ENCODE measurements at places on chromosomes 2 and 18.

DNA sequence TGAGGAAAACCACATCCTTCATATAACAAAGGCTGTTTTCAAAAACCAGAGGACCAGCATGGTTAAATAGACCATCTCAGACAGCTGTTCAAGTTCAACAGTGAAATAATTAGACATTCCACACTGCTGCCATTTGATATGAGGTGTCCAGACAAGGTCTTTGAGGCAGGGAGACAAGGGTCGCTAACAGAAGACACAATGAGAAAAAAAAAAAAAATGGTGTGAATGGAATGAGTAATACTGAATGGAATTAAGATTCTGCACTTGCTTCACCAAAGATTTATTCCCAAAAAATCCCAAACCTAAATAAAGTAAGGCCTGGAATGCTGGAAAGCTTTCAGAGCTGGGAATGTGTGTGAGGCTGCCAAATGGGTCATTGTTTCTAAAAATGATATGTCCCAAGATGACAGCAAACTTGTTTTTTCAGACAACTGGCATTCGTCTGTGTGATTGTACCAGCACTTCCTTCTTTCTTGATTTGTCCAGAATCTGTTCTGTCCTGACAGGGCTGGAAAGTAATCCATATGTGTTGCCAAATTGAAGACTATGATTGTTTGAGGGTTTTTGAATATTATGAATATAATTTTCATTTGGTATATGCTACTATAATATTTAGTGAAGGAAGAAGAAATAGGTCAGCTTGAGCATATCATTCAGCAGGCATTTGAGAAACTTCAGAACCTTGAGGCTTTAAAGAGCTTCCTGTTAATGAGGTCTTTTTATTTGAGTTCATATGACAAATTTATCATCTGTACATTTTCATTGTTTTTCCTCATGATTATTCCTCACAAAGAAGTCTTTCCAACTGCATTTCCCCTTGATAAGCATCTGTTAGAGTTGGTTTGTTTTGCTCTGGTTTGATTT is 85.2 kb upstream of the ITGA4 start:
- DNase-seq: no peak

DNA sequence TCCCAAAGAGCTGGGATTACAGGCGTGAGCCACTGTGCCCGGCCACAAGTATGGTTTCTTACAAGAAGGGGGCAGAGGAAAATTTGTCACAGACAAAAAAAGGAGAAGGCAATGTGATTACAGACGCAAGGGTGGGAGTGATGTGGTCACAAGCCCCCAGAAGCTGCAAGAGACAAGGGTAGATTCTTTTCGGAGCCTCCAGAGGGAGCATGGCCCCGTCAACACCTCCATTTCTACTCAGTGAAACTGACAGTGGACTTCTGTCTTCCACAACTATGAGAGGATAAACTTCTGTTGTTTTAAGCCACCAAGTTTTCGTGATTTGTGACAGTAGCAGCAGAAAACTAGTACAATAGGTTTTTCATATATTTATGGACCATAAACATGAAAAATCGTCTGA is 2.1 kb upstream of the TCF7L1 start:
- DNase-seq: no peak

- DNase-seq: no peak
These were observed 403 bp downstream of the MAP2 start for GRCh38 chr2:209424199-209424701.

- DNase-seq: no peak
These were observed 26.9 kb downstream of the SDC1 start for GRCh38 chr2:20198001-20198400.

DNA sequence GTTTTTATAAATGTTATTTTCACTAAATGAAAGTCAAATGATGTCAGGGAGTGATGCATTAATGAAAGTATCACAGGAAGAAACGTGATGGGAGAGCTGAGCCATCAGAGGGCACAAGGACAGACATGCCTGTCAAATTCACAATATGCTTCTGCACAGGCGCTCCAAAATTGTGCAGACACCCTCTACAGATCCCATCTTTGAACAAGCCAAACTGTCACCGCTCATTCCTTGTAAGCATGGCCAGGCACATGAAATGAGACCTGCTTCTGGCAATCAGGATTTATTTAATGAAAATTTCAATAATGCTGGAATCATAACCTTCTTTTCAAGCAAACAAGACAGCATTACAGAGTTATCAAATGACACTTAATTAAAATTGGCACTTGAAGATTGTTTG is 20.4 kb upstream of the FSHR start:
- DNase-seq: no peak

DNA sequence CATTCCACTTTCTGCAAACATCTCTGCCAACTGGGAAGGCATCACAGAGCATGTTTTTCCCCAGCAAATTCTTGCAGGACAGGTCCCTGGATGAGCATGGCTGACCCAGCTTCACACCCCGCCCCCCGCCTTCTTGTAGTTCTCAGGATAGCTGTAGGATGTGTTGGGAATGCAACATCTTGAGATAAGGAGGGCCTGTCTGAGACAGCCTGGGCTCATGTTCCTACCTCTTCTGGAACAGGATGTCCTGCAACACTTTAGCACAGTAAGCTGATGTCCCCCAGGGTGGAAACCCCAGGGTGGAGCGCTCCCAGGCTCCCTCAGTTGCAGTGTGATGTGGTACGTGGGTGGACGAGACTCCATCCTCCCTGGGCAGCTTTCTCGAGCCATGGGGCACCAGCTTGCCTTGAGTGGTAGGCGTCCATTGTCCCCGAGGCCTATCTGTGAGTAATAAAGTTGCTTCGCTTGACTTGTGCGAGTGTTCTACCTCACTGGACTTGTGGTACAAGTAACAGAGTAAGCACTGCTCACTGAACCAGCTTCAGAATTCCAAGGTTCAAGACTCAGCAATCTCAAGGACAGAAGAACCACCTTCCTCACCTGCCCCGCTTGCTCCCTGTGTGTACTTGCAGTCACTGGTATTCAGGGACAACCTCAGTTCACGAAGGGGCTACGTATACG is 48.6 kb downstream of the EMX1 start:
- no peak for DNase-seq

- no peak for DNase-seq
These were observed 89.2 kb upstream of the ITGA4 start for GRCh38 chr2:181367906-181368435.

DNA sequence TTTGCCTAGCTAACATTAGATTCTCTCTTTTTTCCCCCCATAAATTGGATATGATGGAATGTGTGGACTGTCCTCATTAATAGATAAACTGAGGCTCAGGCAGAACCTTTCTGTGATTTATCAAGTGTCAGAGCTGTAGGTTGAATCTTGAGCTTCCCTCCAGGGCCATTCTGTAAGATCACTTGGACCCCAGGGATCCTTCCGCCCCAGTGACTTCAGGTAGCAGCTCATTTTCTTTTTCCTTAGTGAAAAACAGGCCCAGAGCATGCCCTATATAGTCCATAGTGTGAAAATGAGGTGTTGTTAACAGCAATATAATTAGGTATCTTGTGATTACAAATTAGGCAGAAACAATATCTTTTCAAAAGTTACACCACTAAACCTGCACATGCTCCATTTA is 269.7 kb downstream of the ZNF385B start:
- DNase-seq: no peak

DNA sequence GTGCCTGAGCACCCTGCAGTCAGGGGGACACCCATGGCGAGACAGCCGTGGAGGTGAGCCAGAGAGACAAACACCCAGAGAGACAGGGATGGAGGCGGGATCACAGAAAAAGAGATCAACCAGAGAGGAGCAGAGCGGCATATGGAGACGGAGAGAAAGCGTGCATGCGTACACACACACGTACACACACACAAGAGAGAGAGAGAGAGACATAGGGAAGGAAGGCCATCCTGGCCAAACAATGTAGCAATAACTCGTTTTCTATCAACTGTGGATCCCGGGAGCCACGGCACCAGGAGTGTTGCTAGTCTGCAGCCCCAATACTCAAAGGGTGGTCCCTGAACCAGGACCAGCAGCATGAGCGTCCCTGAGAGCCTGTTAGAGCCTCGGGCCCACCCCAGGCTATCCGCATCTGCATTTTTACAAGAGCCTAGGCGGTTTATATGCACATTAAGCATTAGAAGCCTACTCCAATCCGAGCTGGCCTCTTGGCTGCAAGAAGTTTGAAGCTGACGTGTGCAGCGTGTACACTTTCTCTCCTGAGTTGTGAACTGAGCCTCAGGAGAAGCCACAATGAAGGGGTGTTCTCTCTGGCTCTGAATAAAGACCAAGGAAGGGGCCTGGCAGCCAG is 50.1 kb upstream of the MYCN start:
- DNase-seq: no peak

GRCh38 chr2:46098621-46099062 is 198.6 kb upstream of the EPAS1 start:
- DNase-seq: no peak

DNA sequence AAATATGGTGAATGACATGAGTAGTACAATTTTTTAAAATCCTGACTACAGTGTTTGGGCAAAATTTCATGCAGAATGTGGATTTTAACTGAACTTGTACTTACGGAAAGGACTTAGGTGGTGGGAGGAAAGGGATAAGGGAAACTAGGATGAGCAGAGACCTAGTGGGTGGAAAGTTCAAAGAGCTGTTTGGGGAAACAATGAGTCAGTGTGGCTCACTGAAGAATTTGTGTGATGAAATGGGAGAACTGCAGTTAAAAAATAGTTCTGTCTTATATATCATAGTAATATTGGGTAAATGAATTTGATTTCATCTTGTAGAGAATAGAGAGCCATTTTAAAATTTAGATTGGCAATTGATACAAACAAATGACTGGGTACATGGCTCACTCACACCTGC is 220.1 kb upstream of the CTAGE1 start:
- DNase-seq: no peak

DNA sequence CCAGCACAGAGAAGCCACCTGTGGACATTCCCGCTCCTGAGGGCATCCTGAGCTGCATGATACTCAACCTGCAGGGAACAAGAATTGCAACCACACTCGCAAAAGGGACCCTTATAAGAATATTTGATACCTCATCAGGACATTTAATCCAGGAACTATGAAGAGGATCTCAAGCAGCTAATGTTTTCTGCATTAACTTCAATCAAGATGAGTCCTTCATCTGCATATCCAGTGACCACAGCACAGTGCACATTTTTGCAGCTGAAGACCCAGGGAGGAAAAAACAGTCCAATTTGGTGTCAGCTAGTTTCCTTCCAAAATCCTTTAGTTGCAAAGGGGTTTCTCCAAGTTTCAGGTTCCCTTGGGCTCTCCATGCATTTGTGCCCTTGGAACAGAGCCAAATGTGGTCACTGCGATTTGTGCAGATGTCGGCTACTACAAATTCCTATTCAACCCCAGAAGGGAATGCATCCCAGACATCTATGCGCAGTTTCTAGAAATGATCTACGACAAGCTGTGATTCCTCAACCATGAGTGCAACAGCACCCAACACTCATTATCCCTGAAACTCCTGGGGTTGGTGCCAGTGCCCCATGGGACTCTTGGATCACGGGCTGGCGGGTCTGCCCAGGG is 23.3 kb upstream of the FHOD3 start:
- DNase-seq: no peak

GRCh38 chr2:27741673-27742072 is 29.8 kb upstream of the MRPL33 start:
- no peak for DNase-seq

GRCh38 chr2:950080-950966 is at the start of gene SNTG2:
Gene SNTG2, plus strand, starts transcription at chr2:950849. Its CDS starts 148 bp downstream, at chr2:950997.
- no peak for DNase-seq

DNA sequence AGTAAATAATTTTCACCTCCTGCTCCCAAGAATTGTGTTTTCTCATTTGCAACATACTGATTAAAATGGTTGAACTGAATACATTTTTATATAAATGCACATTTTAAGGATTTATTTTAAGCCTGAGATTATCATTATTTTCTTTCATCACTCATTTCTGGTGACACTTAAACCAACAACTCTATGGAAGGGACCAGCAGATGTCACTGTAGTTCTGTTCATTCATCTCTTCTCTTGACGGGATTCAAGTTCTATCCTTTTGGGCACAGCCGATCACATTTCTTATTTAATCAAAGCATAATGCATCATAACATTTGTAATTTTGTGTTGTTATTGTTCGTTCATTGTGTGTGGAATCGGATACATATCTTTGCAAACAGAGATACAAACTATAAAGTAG is 417.9 kb downstream of the HRH4 start:
- DNase-seq: no peak

- DNase-seq: no peak
These were observed 14.0 kb downstream of the TMEM247 start for GRCh38 chr2:46493241-46493970.

GRCh38 chr18:45330170-45330594 is 285.1 kb upstream of the SLC14A2 start:
- no peak for DNase-seq

GRCh38 chr2:196274387-196274809 is 103.0 kb upstream of the STK17B start:
- DNase-seq: no peak

DNA sequence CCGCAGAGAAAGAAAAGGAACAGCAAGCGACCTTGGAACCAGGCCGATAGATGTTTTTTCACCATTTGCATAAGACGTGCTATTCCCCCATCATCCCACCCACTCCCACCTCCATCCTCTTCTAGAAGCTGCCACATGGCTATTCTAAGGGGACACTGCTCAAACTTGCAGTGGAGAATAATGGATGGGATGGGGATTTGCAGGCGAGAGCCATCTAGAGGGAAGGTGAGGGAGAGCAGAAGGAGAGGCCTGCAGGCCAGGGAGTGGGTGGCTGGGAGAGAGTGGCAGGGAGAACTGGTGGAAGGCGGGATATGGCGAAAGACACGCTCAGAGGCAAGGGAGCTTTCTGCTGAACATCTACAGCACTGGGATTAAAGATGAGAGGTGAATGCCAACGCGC is 84.9 kb downstream of the MAPK4 start:
- no peak for DNase-seq

GRCh38 chr2:216991563-216991962 is 131.7 kb upstream of the TNP1 start:
- no peak for DNase-seq

- no peak for DNase-seq
These were observed 345.6 kb downstream of the AKAIN1 start for GRCh38 chr18:4851301-4851976.

GRCh38 chr2:3498783-3499394 is 20.4 kb downstream of the ADI1 start:
- no peak for DNase-seq
